ENCODE measurements at places on chromosomes 16 and 17.

DNA sequence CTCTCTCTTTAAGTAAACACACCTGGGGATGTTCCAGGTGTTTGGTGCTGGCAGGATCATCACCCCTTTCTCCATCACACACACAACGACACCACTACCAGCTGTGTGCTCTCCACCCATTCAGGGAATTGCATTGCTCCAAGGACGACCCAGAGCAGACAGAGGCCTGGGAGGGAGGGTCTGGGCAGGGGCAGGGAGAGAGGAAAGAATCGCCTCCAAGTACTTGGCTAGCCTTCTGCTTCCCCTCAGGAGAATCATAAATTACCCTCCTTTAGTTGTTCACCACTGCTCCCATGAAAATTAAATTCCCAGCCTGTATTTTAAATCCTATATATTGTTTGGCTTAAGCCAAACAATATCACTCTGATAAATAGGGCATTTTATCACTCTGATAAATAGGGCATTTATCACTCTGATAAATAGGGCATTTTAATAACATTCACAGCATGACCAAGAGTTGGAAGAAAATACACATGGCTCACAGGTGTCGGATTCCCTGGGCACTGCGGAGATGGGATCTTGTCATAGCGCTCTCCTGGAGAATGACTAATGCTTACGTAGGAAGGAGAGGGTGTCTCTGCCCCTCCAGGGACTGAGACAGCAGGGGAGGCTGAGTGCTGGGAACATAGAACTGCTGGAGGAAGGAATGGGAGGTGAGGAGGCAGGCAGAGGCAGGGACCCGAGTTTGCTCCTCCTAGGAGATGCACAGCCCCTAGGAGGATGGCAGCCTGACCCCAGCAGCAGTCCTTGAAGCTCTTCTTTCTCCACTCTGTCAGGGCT is 673.6 kb downstream of the HS3ST4 start:
- DNase-seq: no peak

DNA sequence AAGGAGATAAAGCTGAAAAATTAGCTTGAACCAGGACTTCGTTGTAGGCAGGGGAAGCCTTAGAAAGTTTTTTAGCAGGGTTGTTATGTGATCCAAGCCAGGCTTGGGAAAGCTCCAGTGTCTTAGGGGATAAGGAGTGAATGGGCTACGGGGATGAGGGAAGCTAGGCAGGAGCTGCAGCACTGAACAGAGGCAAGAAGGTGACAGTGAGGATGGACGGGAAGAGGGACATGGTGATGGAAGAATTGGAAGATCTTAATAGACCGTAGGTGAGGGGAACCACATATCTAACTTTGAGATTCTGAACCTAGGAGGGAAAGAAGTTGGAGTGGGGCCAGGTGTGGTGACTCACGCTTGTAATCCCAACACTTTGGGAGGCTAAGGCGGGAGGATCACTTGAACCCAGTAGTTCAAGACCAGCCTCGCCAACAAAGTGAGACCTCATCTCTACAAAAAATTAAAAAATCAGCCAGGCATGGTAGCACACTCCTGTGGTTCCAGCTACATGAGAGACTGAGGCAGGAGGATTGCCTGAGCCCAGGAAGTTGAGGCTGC is 3.2 kb downstream of the RHBDL3 start:
- DNase-seq: no peak

GRCh38 chr16:4182581-4183236 is 59.2 kb downstream of the SRL start:
- no peak for DNase-seq

- DNase-seq: peak; percentile 51
Observed at GRCh38 chr16:19502395-19503131, 19.3 kb downstream of the GDE1 start.

DNA sequence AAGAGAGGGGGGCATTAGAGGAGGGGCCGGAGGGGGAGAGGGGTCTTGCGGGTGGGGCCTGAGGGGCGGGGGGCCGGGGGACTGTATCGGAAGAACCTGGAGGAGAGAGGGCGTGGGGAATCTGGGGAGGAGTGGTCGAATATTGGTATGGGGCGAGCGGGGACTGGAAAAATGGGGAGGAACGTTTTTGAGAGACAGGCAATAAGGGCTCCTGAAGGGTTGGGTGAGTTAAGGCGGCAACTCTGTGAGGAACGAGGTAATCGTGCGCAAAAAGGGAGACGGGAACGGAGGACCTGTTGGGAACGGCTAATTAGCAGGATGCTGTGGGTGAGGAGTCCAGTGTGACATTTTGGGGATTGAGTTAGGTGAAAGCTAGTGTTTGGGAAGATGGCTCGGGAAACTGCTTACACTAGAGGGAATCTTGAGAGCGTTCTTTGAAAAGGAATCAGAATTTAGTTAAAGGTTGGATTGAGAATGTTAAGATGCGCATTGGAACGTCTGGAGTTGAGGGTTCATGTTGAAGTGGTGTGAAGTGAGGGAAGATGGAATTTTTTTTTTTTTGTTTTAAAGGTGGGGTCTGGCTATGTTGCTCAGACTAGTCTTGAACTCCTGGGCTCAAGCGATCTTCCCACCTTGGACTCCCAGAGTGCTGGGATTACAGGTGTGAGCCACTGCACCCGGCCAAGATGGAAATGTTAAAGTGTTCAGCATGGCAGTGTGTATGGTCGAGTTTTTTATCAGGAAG is 662 bp downstream of the WIPF2 start:
- DNase-seq: peak; percentile 25

DNA sequence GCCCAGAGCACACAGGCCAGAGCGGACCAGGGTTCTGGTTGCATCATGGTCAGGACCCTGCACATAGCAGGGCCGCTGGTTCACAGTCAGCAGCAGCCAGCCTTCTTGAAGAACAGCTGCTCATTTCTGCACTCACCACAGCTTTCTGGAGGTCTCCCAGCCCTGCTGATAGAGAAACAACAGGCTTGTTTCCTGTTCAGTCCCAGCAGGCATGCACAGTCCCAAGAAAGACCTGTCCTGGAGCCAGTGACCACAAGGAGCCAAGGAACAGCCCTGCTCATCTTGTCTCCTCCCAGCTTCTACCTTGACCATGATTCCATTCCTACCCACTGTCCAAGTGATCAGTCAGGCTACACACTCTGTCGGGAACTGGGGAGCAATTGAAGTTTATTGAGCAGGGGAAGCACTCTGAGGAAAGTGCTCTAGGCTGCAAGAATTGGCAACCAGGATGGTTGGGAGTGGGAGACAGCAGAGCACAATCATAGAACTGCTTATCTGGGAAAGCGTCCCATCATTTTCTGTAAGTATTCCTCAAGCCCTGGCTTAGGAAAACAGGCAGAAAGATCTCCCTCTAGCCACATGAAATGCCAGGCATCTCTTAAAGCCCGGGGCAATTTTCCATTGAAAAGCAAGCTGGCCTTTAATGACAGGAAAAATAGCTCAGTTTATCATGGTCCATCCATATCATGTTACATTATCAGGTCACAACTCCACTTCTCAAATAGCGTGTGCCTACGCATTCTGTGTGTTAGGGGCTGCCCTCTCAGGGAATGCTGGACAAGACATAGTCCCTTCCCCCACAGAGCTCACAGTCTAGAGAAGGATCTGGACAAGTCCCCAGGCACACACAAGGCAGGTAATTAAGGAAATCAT is 155.4 kb upstream of the FOXF1 start:
- no peak for DNase-seq

DNA sequence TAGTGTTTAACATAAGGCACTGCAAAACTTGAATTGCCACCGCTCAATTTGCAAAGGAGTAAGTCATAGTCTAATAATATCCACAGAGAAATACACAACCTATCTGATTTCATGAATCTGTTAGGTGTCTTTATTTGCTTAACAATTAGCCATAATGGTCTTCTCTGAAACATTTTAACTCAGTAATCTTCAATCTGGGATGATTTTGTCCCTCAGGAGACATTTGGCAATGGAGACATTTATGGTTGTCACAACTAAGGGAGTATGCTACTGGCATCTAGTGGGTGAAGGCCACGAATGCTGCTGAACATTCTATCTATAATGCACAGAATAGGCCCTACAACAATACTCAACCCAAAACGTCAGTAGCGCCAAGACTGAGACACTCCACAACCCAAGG is 4.3 kb downstream of the UBE2G1 start:
- DNase-seq: no peak

DNA sequence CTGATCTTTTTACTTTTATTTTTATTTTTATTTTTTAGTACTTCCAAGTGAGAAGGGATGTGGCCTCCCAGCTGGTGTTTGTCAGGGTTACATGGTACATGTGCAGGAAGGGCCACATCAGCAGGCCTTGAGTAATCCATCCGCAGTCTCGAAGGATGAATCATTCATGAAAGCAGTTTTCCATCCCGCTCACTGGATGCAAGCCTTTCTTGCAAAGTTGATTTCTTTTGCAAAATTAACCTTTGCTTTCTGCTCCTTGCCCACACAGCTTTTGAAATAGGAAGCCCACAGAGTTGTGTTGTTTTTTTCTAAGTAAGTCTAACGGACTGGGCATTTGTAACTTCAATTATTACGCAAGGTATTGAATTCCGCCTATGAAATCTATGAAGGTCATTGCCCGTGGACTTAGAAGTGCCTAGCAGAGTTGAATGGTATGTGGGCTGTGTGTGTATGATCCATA is 157.4 kb downstream of the PRKCA start:
- no peak for DNase-seq

DNA sequence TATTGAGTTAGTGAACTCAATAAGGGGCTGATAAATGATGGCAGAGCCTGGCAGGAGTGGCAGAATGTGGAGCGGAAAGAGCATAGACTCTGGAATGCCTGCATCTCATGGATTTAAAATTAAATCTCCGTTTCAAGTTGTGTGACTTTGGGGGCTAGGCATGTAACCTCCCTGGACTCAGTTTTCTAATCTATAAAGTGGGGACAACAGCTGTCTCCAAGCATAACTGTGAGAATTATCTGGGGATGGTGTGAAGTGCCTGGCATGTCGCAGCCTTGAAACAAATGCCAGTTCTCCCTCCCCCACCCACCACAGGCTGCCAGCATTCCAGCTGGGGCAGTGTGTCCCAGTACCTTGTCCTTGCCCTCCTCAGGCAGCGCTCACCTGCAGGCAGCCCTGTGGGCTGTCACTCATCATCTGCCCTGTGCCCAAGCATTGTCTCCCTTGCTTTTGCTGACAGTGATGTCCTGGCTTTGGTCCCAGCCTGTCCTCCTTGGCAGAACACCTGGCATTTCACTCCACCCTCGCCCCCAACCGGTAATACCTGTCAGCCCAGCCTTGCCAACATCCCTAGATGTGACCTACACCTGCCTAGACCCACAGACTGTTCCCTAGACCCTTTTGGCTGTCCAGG is 129.6 kb downstream of the MRM1 start:
- no peak for DNase-seq

DNA sequence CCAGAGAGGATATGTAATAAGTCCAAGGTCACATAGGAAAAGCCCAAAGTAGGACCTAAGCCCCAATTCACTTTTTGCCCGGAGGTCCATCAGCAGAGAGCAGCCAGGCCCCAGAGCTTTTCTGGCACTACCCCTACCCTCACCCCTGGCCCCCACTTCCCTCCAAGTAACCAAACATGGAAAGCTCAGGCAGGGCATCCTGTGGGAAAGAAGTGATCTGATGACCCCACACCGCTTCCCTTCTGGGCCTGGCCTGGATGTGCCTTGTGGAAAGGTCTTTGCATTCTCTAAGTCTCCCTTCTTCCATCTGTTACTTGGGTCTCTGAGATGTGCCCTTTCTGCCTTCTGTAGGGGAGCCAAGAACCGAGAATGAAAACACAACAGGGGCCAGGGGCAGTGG is 136.9 kb downstream of the TMEM132E start:
- DNase-seq: no peak

DNA sequence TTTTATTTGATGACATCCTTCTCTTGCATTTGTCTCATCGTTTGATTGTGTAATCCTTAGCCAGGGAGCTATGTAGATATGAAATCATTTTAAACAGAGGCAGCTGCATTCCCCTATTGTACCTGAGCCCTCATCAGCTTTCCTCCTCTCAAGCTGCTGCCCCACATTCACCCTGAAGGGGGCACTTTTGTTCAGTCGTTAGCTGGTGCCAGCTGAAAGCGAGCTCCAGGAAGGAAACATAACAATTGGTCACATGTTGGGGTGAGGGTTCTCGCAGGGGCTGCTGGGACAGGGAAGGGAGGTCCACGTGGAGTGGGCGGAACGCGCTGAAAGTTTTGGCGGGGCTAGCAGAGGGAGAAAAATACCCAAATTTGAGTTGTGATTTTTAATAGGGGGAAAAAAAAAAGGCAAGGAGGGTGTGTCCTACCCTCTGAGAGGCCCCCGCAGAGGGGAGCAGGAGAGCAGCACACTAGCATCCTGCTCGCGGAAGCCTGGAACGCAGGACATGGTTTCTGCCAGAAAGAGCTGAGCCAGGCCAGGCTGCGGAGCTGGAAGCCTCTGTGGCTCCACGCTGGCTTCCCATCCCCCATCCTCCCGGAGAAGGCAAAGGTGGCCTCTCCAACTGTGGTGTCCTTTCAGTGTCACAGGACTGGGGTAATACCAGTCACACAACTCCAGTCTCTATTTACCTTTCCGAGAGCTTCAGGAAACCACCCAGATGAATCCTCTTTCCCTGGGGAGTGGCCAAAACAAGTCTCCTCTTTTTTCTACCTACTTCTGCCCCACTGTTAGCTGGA is 8.5 kb upstream of the MSL1 start:
- peak; percentile 89 for DNase-seq

- DNase-seq: no peak
Observed at GRCh38 chr17:64653985-64654355, 8.1 kb downstream of the SMURF2 start.

DNA sequence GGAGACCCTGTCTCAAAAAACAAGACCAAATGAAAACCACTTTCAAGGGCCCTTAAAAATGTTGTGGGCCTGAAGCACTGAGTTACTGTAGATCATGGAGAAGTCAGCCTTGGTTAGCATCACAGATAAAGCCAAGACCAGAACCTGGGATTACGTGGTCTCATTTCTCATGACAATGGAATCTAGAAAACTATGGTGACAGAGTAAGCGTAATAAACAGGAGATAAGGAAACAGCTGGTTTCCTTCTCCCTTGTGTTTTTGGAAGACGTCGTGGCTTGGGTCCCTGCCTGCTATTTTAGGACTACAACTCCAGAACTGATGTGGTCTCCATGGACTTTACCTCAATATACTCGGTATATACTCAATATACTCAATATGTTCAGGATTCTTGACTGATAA is 180.7 kb upstream of the ZFHX3 start:
- DNase-seq: no peak

GRCh38 chr17:62641153-62641552 is 13.7 kb downstream of the MRC2 start:
- DNase-seq: no peak

DNA sequence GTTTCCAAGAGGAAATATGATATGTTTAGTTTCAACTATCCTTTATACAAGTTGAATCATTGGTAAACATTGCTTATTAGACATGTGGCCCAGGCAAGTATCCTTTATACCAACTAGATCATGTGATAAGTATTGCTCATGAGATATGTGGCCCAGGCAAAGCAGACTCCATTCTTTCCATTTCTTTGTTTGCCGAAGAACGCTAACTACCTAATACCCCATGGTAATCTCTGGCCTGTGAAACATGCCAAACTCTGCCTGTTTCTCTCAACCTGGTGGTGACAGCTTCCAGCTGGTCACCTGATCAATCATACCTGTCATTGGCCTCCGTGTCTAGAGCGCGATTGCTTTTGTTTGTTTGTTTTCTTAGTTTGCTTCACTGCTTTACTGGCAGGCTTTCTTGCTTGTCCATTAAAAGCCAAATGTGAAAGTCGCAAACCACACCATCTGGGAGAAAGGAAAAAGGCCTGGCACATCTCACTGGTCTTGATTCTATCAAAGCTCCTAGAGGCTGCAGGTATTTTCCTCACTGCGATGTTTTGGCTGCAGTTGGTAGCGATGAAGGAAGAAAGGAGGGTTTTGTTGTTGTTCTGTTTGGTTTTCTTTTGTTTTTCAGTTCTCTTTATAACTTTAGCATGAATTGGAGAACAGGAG is 686.2 kb downstream of the KCNJ2 start:
- no peak for DNase-seq

- no peak for DNase-seq
Observed at GRCh38 chr17:82840431-82840831, 609 bp upstream of the ZNF750 start.
